ENCODE measurements at places on chromosomes 11 and 22.

DNA sequence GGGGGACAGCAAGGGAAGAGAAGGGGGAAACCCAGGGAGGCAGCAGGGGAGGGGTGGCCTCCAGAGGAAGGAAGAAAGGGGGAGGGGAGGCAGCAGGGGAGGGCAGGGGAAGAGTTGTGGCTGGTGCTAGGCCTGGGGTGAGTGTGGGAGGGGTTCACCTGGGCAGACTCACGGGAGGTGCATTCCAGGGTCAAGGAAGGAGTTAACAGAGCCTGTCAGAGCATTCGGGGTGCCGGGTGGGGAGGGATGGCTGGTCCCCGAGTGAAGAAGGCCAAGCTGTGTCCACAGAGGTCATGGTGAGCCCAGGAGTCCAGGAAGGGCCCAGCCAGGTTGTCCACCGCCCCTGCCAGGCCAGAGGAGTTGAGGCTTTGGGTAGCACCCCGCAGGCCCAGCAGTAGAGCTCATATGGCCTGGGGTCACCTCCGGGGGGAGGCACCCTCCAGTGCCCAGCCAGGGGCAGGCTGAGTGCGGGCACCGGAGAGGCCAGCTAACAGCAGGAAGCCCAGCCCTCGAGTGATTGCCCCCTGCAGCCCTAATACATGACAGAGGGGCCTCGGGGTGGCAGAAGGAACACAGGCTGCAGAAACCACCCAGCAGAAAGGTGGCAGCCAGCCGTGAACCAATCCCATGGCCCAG lies 31.1 kb upstream of the PPARA start:
- DNase-seq: no peak

DNA sequence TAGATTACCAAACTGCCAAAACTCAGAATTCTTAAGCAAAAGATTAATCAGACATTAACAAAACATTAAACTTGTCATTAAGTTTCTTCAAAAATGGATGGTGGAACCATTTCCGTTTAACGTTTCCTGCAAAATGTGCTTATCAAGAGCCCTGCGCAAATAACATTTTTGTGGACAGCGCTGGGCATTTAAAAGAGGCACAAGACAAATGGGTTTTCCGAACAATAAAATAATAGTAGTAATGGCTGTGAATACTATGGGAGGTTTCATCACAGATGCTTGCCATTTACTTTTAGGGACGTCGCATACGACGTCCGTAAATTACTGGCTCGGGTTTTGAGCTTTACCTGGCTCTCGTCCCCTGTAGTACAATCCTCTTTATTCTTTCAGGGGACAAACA lies 1.1 kb downstream of the NPAT start:
- no peak for DNase-seq

GRCh38 chr22:38350444-38351359 lies 33.5 kb upstream of the CSNK1E start:
- no peak for DNase-seq

DNA sequence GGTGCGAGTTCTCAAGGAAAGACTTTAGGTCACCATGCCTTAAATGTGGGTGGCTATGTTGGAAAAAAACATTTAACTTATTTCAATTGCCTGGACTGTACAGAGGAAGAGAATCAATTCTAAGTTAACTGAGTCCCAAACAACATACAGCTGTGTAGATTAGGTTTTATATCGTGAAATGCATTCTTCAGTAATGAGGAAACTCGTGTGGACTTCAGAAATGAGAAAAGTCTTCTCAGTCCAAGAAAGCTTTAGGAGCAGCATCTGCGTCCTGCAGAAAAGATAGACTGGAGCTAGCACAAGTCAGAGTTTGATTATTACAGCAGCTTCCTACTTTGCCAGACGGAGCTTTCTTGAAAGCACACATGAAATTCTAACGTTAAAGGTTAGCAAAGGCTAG lies 673.0 kb downstream of the OPCML start:
- DNase-seq: no peak

- no peak for DNase-seq
Observed at GRCh38 chr22:20408891-20409290, 14.9 kb downstream of the ZNF74 start.

GRCh38 chr11:131544591-131544990 lies 174.2 kb downstream of the NTM start:
- DNase-seq: no peak

GRCh38 chr11:109405671-109406070 lies 16.3 kb upstream of the C11orf87 start:
- no peak for DNase-seq

DNA sequence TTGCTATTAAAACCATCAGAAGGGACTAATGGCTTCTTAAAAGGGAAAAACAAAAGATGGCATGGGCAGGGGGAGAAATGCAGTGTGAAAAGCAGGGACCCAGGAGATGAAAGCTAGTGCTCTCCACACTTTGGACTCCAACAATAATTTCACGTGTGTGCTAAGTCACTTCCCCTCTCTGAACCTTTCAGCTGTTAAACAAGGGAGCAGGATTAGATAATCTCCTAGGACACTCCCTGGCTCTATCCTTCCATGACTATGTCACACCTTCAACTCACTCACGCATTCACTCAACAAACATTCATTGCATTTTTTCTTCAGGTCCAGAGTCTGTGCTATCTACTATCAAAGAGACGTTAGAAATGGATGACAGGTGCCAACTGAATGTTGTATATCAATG lies 88.7 kb downstream of the SYN3 start:
- DNase-seq: no peak

DNA sequence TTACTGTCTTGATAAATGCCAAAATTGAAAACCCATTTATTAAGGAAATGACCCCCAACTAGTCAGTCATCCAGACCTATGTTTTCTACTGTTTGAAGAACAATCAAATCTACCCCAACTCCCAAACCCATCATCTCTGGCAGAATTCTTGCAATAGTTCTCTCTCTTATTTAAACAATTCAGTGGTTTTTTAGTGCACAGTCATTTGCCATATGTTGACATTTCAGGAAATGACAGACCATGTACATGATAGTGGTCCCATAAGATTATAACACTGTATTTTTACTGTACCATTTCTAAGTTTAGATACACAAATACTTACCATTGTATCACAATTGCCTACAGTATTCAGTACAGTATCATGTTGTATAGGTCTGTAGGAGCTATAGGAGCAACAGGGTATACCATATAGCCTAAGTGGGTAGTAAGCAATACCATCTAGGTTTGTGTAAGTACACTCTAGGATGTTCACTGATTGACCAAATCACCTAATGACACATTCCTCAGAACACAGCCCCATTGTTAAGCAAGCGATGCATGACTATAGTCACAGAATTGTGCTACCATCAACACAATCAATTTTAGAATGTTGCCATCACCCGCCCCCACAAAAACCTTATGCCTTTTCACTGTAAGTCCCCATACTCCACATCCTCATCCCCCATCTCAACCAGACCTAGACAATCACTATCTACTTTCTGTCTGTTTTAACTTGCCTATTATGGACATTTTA lies 41.8 kb downstream of the MMP20 start:
- no peak for DNase-seq

DNA sequence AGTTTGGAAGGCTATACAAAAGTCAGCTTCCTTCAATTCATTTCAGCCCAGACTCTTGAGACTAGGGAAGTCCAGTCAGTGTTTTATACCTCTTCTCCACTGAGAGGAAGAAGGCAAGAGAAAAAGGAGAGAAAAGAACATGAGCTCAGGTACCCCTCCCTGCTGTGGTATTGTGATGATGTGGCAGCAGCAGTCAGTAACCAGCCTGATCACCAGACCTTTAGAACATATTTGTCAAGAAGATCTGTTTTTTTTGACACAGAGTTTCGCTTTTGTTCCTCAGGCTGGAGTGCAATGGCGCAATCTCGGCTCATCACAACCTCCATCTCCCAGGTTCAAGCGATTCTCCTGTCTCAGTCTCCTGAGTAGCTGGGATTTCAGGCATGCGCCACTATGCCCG lies 21.2 kb upstream of the RPS13 start:
- DNase-seq: no peak

DNA sequence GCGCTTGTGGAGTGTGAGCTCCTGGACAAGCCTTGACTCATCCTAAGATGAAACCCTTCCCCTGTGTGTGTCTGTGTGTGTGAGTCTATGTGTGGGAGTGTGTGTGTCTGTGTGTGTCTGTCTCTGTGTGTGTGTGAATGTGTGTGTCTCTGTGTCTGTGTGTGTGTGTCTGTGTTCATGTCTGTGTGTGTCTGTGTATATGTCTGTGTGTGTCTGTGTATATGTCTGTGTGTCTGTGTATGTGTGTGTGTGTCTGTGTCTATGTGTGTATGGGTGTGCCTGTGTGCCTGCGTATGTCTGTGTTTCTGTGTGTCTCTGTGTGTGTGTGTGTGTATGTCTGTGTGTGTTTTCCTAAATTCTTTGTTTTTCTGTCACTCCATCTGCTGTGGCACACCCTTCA lies 48.7 kb downstream of the RPS6KA4 start:
- no peak for DNase-seq

- peak; percentile 44 for DNase-seq
Observed at GRCh38 chr22:24727218-24727851, 47.2 kb downstream of the PIWIL3 start.

DNA sequence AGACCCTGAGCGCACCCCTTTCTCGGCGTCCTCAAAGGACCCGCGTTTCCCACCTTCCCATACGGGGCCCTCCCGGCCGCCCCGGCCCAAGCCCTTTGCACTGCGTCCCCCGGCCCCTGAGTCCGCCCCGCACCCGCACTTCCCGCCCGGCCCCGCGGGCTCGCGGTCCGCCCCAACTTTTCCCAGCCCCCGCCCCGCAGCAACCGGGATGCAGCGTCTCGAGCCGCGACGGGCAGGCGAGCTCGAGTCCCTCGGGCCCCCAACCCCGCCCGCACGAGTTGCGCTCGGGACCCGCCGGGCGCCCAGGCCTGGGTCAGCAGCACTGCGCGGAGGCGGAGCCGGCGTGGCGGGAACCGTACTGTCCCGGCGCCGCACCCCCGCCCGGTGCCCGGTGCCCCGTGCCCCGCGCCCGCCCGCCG lies 371 bp downstream of the SMCO4 start:
- no peak for DNase-seq

- no peak for DNase-seq
Observed at GRCh38 chr11:132158091-132158490, 787.7 kb downstream of the NTM start.

DNA sequence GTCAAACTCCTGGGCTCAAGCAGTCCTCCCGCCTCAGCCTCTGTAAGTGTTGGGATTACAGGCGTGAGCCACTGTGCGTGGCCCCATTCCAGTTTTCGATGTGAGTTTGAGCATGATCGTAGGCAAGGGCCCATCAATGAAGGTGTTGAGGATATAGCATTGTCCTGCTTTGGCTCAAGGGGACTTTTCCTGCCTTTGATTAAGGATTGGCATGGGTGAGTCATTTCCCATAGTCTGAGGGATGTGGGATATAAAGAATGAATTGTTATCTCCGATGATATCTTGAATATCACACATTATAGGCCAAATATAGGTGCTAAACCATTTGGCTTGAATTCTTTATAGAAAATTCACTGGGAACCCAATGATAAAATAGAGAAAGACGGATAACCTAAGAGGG lies 30.4 kb downstream of the STIM1 start:
- no peak for DNase-seq

DNA sequence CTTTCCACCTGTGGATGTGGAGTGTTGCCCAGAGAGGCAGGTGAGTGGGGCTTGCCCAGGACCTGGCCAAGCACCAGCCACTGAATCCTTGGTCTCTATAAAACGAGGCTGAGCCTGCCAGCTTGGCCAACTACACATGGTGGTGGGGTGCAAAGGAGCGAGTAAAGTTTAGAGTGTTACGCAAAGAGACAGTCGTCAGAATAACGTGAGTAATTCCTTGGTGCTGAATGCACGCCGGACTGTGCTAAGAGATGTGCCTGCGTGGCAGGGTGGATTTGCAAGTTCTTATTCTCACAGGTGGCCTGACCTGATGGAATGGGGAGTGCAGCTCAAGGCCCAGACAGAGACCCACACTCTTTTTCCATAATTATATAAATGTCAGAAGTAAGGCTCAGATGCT lies 88.6 kb upstream of the B3GAT1 start:
- no peak for DNase-seq

DNA sequence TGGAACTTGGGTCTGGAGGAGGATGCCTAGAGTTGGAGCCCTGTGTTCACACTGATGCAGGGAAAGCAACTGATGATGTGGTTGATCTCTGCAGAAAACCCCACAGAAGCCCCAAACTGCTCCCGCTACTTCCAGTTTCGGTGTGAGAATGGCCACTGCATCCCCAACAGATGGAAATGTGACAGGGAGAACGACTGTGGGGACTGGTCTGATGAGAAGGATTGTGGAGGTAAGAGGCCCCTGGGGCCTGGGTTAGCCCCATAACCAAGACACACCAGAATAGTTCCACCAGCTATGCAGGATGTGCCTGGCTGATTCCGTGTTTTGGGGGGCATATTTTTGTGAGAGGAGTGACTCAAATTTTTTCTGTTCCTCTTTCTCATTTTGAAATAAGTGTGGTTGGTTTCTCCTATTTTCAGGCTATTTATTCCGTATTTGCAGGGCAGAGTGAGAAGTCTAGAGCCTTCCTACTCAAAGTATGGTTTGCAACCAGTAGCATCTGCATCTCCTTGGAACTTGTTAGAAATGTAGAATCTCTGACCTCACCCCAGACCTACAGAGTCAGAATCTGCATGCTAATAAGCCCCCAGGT lies 137.3 kb upstream of the SORL1-AS1 start:
- no peak for DNase-seq

DNA sequence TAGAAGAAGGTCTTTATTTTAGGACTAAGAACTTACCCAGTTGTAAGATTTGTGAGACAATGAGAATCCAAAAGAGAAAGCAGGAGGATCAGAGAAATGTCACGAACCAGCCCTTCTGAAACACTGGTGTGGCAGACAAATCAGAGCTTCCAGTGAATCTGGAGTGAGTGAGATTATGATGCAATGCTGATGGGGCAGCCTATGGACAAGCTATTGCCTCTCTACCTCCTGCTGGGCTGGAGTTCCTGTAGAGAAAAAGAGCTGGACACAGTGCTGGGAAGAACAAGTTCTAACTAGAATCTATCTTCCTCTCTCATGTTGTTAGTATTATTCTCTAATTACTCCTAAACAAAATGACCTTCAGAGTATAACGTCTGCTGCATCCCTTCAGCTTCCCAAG lies 12.0 kb upstream of the ANO3 start:
- DNase-seq: no peak

GRCh38 chr11:95641495-95641894 lies 148.1 kb downstream of the FAM76B start:
- no peak for DNase-seq

GRCh38 chr11:35372565-35373283 lies 46.6 kb downstream of the SLC1A2 start:
- DNase-seq: no peak

- DNase-seq: no peak
Observed at GRCh38 chr22:43136255-43136654, 6.9 kb downstream of the MCAT start.

DNA sequence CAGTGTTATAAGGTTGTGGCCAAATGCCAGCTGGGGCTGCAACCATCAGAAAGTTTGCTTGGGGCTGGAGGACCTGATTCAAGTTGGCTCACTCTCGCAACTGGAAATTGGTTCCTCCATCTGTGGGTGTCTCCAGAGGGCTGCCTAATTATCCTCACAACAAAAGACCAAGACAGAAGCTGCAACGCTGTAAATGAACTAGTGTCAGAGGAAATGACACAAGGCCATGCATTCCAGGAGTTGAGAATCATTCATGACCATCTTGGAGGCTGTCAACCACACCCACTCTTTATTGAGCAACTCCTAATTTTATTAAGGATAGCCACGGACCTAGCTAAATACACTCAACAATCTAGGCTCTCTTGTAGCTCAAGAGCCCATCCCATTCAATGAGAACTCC lies 1060.8 kb downstream of the OPCML start:
- no peak for DNase-seq

- DNase-seq: no peak
Observed at GRCh38 chr11:22577854-22578253, 47.8 kb downstream of the FANCF start.

- no peak for DNase-seq
Observed at GRCh38 chr22:43094085-43094484, 4.9 kb upstream of the TTLL1 start.
